ENCODE measurements at places on chromosomes 2 and 18.

GRCh38 chr2:66495788-66496640, 61.1 kb downstream of the MEIS1 start:
- no peak for DNase-seq

GRCh38 chr2:20471902-20472559, 25.2 kb downstream of the RHOB start:
- no peak for DNase-seq

DNA sequence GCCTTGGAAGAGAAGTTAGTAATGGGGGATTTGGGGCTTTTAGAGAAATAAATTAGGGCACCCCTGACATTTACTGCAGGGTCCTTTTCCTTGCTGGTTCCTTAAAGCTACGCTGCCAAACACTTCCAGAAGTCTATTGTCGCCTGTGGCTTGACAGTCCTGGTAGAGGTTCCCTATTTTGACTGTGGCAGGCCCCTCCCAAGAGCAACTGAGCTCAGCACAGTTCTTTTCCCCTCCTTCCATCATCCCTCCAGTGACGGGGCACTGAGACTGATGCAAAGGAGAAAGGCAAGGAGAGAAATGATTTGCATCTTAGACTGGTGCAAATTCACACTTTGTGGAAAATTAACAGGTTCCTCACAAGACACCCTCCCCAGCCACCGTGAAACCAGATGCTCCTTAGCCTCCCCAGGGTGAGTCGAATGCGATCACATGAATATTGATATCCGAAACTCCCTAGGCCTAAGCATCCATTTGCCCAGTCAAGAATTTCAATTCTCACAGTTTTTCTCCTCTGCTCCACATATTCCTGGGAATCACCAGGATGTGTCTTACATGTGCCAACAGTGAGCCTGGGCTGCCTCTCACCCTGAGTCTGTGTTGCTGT, 45.4 kb downstream of the RABL2A start:
- DNase-seq: no peak

DNA sequence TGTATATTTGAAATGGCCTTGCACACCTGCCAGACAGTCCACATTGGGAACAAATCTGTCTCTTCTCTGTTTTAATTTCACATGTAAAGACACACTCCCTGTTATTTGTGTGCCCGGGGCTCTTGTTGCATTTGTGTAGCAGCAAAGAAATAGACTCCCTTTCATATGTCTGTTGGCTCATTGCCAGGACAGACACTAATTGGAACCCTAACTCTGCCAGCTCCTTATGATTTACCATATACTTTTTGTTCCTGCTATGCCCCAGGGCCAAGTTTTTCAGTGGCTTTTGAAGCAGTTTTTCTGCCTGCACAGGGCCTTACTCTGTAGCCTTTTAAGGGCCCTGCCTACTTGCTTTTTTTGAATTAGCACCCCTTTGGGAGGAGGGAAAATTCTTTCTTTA, 396.9 kb downstream of the DLGAP1 start:
- no peak for DNase-seq

DNA sequence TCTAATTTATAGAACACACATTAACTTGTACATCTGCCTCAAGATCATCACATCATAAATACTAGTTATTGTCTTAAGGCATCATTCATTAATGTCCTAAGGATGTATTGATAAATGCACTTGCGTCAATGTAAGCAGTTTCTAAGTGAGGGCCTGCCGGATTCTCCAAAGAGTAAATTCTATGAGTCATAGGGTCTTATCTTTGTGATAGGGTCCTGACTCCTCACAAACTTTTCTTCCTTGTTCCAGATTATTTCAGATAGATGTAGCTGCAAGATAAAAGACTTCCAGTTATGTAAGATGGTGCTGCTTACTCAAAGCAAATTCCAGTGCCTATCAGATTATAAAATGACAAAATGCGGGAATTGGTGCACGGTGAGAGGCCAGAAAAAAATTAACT, 315.0 kb upstream of the SLC39A10 start:
- no peak for DNase-seq

GRCh38 chr2:198698230-198698629, 759.5 kb downstream of the SATB2 start:
- DNase-seq: no peak

GRCh38 chr2:238927746-238928519, 80.0 kb downstream of the TWIST2 start:
- no peak for DNase-seq

DNA sequence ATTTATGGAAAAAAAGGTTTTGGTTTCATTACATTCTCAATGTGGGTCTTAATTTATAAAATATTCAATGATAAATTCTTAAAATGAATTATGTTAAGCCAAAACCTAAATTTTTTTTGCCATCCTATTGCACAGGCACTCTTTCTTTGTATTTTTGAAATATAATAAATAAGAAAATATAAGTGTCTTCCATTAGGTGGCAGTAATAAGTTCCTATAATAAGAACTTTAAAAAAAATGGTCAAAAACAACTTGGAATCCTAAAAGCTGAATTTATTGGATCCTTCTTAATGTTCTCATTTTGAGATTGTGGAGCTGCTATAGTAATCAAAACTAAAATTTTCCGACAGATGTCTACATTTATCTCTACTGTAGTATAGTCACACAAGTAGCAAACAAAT, 5.7 kb downstream of the CALCRL start:
- no peak for DNase-seq

GRCh38 chr2:239047420-239047819, 199.5 kb downstream of the TWIST2 start:
- DNase-seq: no peak
